ENCODE measurements at places on chromosomes 5 and 9. TPM values are rescaled to one million over a fixed set of nuclear protein-coding genes. Genes with fewer than 3 reads are reported as not detected.

GRCh38 chr5:174154559-174154958 lies 109.1 kb downstream of the NSG2 start:
- no peak for DNase-seq

GRCh38 chr5:103270581-103270980 lies 12.0 kb downstream of the MACIR start:
- DNase-seq = no peak

The PLAC8L1 gene
- 0.70 TPM for total RNA-seq

The STC2 gene
- total RNA-seq = 1.4 TPM

The SHISAL2B gene
- not detected for total RNA-seq

The LHX2 gene
- not detected for total RNA-seq

GRCh38 chr5:98917433-98917832 lies 11.4 kb downstream of the CHD1 start:
- no peak for DNase-seq

DNA sequence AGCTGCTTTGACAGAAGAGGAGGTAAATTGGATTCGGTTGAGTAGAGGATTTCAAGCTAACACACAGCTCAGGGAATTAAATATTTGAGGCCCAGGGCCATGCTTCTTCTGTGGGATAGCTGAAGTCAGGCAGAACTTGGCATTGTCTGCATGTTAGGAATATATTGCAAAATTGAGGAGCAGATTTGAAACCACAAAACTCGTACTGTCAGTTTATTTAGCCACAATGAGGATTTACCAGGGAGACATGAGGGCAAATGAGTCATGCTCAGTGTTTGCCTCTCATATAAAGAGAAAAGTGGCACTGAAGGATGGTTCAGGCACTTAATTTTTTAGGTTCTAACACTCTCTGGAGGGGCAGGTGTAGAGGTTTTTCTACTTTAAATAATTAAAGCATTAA lies 83.0 kb upstream of the PRLR start:
- no peak for DNase-seq

GRCh38 chr5:88836195-88836838 lies 46.7 kb downstream of the MEF2C start:
- DNase-seq = no peak

GRCh38 chr9:120928015-120928482 lies 1.5 kb upstream of the TRAF1 start:
- no peak for DNase-seq

DNA sequence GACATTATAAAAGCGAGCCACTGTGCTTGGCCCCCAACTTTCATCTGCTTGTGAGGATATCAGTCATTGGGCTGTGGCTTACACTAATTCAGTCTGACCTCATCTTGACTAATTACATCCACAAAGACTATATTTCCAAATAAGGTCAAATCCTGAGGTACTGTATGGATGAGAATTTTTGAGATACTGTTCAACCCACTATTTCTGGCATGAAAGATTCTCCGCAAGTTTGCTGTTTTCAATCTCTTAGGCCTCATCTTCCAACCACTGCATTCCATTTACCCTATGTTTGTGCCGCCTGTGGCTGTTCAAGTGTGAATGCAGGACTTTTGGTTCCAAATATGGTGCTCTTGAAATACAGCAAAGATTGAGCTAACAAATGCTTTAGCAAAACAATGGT lies 400.9 kb upstream of the SGCD start:
- no peak for DNase-seq

The NMUR2 gene
- not detected for total RNA-seq

DNA sequence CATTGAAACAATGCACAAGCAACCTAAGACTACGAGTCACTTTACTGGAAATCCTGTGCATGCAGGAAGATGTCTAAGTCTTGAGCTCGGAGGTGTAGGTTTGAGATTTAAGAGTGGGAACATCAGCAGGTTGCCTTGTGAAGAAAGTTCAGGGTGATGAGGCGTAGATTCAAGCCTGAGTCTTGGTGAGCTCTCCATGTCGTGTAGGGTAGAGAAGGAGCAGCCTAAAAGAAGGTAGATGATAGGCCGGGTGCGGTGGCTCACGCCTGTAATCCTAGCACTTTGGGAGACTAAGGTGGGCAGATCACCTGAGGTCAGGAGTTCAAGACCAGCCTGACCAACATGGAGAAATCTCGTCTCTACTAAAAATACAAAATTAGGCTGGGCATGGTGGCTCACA lies 30.2 kb upstream of the ANKRD18A start:
- no peak for DNase-seq

DNA sequence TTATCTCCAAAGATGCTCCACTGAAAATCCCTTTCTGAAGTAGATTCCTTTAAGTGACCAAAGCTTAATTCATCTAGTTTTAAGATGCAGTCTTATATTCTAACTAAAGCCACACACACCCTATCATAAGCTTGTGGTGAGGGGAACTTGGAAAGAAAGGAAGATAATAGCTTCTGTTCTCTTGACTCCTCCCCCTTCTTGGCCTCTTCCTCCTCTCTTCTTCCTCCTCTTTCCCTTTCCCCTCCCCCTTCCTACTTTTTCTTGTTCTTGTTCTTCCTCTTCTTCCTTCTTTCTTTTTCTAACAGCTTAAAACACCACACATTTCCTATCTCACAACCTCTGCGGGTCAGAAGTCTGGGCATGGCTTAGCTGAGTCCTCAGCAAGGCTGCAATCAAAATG lies 23.5 kb downstream of the IL7R start:
- no peak for DNase-seq

Measured in mucosa of descending colon (tissue), 3 donors.